NCI-H1105 treated with DMSO at 0.1 percent for 48 hours (cell line): ENCODE measurements at places on chromosomes 2 and 18.

GRCh38 chr2:1862608-1863280 is 118.4 kb upstream of the PXDN start:
- no peak for DNase-seq

DNA sequence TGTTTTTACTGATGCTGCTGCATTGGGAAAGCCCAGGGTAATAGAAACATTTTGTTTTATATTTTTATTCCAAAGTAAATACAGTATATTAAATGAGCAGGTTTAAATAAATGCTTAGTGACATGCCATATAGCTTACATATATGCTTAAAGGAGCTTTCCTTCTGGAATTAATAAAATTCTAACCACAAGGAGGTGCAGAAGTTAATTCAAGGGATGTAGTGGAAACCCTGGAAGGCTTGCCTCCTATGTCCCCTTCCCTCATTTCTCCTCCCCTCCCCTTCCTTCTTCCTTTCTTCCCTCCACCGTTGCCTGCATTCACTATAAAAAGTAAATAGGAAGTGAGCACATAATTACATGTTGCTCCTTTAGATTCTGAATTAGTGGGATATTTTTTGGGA is 96.3 kb downstream of the UBE2E3 start:
- DNase-seq: no peak

DNA sequence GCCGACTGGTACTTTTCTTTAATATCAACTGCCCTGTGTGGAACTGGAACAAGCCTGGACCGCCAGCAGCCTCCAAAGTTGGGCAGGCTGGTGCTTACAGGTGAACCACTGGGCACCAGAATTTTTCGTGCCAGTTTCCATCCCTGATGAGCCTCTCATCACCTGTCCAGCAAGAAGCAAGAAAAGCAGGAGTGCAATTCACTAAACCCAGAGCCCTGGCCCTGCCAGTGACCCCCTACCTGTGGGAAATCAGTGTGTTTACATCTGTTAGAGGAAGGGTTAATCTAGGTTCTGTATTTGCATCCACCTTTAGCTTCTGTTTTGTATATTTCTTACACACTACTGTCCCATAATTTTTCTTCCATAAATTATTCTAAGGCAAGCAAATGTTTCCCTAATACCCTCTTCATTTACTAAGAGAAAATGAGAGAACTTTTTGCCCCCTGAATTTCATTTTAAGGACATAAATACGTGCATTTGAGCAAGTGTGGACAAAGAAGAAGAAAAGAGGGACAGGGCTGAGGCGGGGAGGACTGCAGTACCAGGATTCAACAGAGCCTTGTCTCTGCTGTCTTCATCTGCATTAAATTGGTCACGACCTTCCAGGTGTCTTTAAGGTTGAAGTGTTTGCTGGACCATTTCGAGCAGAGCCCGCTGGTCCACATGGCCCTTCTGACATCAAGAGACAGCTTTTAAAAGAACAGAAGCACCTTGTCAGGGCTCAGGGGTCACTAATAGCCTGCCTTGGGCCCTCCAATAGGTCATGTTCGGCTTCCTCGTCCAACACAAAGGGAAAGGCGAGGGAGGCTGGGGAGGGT is 763.1 kb downstream of the BCL11A start:
- DNase-seq: no peak

DNA sequence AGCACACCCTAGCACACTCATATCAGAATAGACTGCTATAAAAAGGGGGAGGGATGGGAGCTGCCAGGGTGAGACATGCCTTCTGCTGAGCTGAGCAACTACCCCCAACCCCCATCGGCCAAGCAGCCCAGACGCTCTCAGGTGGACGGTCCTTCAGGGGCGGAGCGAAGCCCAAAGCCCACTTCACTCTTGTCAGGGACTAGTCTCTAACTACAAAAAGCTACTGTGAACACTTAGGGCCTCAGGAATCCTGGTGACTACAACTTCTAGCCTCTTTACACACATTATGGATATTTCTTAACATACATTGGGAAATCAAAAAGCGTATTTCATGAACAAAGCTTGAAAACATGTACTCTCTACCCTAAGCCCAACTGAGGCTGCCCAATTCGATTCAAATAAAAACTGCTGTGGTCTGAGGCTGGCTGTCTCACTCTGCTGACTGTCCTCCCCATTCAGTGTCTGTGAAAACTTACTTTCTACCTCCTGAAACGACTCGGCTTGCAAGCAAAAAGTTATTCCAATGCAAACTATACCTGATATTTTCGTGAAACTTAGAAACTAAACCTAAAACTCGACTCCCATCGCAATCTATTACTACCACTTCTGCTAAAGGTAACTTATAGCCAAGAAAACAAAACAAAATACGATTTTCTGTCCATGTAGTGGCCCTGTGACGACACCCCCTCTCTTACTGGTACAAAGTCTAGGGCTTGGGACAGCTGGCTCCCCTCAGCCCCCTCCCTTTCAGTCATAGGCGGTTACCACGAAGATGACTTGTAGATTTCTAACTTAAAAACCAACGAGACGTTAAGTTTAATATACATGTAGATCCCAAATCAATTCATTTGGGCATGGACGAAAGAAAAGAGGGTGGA is 1.2 kb downstream of the SERTAD2 start:
- peak; percentile 30 for DNase-seq

GRCh38 chr2:46232860-46233259 is 64.3 kb upstream of the EPAS1 start:
- DNase-seq: no peak

- no peak for DNase-seq
Observed at GRCh38 chr2:226794751-226795171, 4.9 kb downstream of the IRS1 start.

DNA sequence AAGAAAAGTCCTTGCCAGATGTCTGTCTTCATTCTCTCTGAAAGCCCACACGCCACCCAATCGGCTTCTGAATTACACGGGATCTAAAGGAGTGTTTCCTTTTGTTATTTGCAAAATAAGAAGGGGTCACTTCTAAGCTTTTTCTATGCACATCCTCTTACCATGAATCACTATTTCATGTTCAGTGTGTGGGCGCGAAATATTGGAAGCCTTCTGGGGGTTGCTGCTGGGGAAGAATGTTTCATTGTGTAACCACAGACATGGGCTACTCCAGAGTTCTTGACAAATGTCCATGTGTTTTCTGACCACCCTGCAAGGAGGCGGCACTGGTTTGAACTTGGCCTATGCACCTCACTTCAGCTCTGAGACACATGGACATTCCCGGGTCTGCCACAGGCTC is 133.6 kb upstream of the APCDD1 start:
- DNase-seq: no peak

DNA sequence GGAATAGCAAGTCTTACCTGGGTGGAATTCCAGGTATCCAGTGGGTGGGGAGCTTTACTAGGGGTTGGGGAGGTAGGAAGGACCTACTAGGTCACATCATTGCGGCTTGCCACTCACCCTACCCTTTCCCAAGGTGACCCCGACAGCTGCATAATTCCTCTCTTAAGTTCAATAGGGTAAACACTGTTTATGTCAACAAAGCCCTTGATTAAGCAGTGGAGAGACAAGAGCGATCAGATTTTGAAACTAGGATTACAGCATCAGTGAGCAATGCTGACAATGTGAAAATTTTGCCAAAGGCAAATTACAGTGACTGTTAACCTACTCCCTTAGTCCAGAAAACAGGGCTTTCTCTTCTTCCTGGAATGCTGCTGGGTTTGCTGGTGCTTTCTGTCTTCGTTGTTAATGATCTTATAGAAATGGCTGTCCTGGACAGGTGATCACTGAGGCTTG is 14.5 kb downstream of the SLC19A3 start:
- DNase-seq: no peak

DNA sequence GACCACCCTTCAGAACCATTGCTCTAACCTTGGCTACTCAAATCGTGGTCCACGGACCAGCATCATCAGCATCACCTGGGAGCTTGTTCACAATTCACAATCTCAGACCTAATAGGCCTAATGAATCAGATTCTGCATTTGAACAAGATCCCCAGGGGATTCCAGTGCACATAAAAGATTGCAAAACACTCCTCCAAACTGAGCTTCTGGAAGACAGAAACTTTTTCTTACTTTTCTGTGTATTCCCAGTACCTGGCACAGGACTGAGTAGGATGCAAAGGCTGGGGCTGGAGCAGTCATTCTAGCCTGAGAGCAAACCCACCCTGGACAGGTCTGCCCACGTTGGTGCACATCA is 115.1 kb upstream of the COPS8 start:
- no peak for DNase-seq

DNA sequence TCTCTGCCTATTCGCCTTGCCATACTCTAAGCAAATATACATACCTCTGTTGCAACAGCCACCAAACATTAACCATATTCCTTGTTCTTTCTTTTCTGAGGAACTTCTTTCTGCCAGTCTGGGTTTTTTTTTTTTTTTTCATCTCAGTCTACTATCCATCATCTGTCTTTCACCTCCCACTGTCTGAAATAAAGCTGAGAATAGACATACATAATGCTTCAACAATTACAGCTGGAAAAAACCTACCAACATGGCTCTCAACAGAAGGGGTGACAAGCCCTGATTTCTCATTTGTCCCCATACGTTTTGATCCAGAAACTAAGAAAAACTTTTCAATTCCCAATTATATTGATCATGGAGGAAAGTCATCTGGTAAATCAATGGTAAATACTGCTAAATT is 728.8 kb upstream of the POU3F3 start:
- DNase-seq: no peak

- no peak for DNase-seq
Observed at GRCh38 chr2:102147935-102148334, 5.4 kb downstream of the IL1R1 start.

DNA sequence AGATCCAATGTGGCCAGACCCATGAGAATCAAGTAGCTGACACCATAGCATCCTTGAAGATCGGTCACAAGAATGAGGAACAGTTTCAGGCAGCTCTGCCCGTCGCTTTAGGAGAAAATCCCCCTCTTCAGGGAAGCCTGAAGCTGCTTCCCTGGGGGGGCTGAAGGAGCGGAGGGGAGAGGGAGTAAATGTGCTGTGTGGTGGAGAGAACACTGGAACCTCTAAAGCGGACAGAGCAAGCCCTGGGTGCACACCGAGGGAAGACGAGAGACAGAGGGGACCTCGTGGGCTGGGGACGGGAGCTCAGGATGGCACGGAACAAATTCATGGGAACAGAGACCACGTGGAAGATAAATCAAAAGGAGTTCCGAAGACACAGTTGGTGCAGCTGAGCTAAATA is 154.3 kb downstream of the NDUFA10 start:
- DNase-seq: no peak

DNA sequence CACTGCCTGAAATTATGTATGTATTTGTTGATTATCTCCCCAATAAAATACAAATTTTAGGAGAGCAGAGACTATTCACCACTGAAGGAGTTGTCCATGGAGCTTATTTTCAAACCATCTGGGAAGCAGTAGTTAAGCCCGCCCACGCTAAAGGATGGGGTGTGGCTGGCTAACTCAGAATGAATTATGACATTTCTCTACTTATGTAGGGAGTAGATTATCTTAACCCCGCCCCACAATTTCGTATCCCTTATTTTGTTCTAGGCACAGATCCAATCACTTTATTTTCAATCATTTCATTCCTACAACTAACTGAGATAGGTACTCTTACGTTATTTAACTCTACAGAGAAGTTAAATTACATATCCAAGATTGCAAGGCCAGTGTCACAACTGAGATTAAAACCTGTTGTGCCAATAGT is 1.4 kb upstream of the LAPTM4A start:
- peak; percentile 67 for DNase-seq

GRCh38 chr18:33839452-33840211 is 261.6 kb downstream of the ASXL3 start:
- DNase-seq: peak; percentile 94

DNA sequence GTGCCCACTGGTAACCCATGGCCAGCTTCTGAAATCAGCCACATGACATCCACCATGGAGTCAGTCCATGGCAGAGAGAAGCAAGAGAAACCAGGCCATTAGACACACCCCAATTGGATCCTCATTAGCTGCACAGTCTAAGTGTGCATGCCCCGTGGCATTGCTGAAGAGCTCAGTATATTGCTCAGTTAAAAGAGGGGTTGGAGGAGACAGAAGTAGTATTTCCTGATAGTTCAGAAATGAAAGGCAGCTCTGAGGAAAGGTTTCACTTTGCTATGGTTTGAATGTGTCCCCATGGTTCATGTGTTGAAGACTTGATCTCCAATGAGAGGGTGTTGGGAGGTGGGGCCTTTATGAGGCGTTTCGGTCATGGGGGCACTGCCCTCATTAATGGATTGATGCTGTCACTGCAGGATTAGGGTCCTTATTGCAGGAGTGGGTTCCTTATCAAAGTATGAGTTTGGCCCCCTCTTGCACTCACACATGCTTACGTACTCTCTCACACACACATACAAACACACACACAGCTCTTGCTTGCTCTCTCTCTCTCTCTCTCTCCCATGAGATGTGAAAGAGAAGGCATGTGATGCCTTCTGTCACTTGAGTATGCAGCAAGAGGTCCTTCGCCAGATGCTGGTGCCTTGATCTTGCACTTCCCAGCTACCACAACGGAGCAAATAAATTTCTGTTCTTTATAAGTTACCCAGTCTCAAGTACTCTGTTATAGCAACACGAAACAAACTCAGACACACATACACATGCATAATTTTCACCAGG is 58.0 kb downstream of the TMEM163 start:
- DNase-seq: no peak

GRCh38 chr2:46269001-46269400 is 28.2 kb upstream of the EPAS1 start:
- DNase-seq: no peak

GRCh38 chr2:60759654-60760053 is 3.6 kb downstream of the PAPOLG start:
- peak; percentile 96 for DNase-seq

DNA sequence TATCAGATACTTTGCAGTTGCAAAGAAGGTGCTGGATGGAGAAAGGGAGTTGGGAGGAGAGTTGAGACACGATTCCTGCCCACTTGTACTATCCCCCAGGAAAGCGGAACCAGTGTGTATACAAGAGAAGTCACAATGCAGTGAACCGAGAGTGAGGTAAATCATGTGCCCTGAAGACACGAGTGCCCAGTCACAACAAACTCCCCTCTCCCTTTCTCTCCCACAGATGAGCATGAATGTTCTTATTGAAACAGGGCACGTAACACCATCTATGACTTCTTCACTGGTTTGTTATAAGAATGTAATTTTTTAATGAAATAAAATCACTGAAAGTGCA is 155.7 kb downstream of the IRS1 start:
- no peak for DNase-seq

GRCh38 chr2:219199470-219200211 is 6.9 kb upstream of the ZFAND2B start:
- no peak for DNase-seq

GRCh38 chr2:151991010-151991409 is 107.8 kb downstream of the CACNB4 start:
- no peak for DNase-seq
